Hepatic stellate cell (primary cell): ENCODE measurements at places on chromosomes 5 and 9.
A peak's percentile ranks its signal among the peaks of the same experiment; 100 is the strongest.

DNA sequence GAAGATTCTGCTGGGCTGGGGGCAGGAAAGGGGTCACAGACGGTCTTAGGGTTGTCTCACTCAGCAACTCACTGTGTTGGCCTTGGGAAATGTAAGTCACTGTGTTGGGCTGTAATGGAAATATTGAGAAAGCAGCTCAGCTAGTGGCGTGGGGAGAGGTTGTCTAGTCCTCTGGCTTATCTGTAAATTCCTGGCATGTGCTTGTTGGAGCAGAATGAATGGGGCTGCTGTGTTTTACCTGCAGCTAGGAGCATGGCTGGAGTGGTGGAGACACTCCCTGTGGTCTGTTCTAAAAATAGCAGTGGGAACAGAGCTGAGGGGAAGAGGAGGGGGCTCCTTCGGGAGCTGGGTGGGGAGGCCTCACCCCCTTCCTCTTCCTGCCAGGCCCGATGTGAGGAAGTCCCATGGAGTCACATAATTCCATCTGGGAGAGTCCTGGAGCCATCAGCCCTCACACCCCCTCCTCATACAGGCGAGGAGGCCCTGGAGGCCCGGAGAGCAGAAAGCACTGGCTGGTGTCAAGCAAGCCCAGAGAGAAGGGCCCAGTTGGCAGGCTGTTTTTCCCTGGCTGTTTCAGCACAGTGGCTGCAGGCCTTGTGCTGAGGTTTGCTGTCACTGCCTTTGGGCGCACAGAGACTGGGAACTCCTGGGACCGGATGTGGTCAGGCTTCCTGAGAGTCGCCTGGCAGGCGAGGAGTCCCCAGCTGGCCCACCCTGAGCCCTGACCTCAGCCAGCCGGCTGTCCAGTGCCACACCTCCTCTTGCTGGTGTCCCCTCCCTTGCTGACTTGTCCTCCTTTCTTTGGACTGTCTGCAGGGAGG, 84.9 kb downstream of the RGS3 start:
- peak; percentile 69 for DNase-seq

GRCh38 chr5:76283670-76284069, 119.4 kb upstream of the IQGAP2 start:
- DNase-seq = no peak

DNA sequence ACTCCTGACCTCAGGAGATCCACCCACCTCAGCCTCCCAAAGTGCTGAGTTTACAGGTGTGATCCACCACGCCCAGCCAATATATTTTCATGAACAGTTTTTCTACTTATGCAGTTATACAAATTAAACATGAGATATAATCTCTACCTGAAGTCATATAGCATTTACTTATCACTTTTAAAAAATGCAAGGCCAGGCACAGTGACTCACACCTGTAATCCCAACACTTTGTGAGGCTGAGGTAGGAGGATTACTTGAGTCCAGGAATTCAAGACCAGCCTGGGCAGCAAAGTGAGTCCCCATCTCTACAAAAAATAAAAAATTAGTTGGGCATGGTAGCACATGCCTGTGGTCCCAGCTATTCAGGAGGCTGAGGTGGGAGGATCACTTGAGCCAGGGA, 164.7 kb upstream of the LHFPL2 start:
- no peak for DNase-seq

DNA sequence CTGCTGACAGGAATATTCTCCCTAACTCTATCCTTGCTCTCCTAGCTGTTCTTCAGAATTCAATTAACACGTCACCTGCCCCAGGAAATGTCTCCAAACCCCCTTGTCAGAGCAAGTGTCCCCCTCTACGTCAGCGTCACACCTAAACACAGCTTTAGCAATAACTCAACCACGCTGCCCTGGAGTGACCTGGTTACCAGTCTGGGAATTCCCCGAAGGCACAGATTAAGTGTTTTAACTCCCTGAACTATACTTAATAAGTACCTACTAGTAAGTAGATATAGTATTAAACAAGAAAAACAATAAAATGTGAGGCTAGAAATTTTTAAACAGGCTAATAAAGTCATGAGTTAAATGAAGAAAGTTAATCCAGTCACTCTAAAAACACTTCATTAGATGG, 78.4 kb downstream of the FANCC start:
- no peak for DNase-seq

DNA sequence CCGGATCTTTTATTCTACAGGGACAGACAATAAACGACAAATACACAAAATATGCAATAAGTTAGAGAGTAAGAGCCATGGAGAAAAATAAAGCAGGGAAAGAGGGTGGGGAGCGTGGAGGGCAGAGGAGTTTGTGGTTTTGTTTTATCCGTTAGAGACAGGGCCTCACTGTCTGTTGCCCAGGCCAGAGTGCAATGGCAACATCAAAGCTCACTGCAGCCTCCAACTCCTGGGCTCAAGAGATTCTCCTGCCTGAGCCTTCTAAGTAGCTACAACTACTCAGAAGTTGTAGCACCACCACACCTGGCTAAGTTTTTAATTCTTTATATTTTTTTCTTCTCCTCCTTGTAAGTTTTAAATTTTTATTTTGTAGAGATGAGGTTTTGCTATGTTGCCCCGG, 54.5 kb upstream of the CTNNA1 start:
- no peak for DNase-seq

DNA sequence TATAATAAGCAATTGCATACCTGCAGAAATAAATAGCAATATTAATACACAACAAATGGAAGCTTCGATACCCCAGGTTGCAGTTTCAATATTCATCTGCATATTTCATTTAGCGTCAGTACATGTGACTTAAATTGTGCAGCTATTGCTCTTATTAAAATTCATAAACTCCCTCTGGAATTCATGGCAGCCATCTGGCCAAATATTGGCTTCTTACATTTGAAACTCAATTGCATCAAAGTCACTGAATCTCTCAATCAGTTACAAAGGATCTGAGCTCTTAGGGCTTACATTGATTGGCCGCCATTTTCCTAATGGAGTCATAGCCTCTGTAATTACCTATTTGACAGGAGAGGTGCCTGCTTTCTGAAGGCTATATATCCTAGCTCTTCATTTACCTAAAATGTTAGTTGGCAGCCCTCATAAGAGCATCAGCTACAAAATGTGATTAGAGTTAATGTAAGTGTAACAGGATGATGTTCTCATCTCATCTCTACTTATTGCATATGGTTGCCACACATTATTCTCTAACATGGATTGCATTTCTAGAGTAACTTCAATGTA, 453.5 kb downstream of the CAAP1 start:
- no peak for DNase-seq

GRCh38 chr5:142958944-142959682, 188.9 kb downstream of the ARHGAP26 start:
- DNase-seq = no peak

GRCh38 chr9:134230942-134231325, 66.6 kb upstream of the RNU6ATAC start:
- no peak for DNase-seq

GRCh38 chr5:114449860-114450421, 88.1 kb downstream of the KCNN2 start:
- DNase-seq = peak; percentile 54

DNA sequence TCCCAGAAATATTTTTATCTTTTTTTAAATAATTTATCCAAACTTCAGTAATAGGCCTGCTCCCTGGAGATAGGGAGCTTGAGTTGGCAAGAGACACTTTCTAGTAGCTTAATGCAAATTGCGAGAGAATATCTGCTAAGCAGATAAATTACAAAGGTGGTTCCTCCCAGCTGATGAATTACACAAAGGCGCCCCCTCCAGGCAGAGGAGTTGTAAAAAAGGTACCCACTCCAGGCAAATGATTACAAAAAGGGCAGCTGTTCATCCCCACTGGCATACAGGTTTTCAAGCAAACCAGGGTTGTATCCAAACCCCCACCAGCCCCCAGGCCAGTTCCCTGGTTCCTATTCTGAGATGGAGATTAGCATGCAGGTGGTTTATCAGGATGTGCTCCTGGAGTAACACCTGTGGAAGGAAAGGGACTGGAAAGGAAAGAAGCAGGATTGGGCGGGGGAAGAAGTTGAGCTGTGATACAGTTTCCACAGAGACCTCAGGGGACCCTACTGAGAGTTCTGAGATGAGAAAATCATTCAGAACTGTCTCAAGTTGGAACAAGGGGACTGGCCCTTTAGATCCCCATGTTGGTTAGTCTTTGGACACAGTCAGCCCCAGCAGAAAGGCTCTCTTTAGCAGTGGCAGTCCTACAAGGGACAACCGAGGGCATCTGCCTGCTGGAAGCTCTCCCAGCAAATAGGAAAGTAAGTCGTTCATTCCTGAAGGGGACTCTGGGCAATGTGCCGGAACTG, 25.5 kb downstream of the ESM1 start:
- DNase-seq = no peak

DNA sequence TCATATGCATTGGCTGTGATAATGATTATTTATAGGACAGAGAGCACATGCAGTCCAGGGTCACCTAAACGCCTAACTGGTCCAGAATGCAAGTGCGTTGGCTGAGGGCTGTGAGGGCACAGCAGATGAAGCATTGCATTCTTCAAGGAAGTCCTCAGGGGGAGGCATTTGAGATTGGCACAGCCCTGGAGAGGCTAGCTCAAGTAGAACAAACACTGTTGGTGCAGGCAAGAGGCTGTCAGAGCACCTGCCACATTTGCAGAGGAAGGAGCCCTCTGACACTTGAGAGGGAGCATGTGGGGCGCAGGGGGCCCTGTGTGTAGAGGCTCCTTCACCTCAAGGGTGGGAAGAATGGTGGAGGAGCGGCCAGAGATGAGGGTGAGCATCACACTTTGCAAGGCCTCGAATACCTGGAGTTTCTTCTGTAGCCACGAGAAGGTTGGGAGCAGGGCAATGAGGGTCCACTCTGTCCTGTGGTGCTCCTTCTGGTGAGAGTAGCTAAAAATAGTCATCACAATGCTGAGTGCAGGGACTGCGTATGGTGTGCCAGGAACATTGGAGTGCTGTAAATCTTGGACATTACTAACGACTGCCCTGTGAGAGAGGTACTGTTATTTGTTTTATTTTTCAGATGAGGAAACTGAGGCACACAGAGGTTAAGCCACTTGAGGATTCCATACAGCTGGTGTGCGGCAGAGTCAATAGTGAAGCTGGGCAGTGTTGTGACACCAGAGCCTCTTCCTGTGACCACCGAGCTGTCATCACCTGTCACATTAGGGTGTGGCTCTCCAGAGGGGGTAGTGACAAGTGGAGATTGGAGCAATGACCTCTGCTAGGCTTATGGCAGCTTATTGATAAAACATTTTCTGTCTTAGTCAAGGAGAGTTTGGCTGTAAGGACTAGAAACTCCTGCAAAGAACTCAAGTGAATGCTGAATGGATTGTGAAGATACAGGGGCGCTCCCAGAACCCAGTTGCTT, 100.2 kb downstream of the PIP5K1B start:
- DNase-seq = no peak

GRCh38 chr9:110049699-110050450, 158.1 kb downstream of the C9orf152 start:
- DNase-seq = no peak

DNA sequence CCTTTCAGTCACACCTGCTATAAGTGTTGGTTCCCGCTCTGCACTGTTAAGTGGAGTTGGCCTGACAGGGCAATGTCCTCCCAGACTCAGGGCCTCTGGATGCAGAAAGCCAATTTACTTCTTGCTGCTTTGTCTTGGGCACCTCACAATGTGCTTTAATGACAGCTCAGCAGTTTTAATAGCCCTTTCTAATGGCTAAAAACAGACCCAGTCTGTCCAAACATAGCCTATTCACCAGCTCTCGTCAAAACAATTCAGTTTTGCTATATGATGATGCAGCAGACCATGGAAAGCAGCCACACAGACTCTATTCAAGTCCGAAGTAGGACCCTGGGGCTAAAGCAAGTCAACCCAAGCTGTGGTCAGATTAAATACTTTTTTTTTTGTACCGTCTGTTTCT, 529.1 kb upstream of the SEMA6A start:
- DNase-seq = no peak

DNA sequence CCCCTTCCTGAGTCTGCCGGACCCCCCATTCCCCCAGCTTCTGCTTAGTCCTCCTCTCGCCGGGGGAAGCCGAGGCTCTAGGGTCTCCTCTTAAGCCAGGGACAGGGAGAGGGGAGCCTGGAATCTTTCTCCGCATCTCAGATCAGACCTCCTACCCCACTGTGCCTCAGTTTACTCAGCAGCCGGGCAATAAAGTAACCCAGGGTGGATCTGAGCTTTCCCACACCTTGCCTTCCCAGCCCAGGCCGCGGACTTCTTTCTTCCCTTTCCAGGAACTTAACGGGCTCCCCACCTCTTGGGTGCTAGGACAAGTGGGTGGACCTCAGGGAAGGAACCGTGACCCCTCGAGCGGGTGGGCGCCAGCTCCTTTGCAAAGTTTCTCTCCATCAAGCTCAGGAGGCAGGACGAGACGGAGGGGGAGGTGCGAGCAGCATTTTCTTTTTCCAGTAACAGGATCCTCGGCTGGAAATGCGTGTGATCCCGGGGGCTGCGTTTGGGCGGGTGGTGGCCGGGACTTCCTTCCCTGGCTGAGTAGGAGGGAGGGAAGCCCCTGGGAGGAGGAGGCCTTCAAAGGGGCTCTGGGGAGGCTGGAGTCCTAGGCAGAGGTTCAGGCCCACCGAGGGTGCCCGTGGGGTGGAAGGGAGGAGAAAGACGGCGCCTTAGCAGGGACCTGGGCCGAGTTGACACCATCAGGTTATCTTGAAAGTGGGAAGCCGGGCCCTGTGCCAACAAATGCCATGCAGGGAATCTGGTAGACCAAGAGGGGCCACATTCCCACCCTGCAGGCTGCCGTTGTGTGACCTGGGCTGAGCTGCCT, 795 bp downstream of the DAB2IP start:
- DNase-seq = no peak

DNA sequence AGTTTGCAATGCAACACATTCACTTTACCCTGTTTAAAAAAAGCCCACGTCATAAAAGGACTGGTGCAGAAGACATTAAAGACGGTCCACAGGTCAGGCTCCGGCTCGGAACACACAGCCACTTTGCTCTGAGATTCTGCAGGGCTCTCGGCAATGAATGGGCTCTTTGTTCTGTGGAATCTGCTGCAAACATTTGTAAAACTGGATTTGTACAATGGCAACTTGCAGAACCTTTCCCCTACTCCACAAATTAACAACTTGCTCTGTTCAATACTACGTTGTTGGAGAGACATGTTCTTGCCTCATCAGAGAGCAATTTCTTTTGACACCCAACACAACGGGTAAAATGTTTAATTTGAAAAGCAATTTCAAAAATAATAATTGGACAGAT, 13.0 kb upstream of the NR5A1 start:
- DNase-seq = no peak

- DNase-seq = peak; percentile 61
Measured at GRCh38 chr9:137218754-137219271, 3.2 kb downstream of the RNF208 start.

- DNase-seq = no peak
Measured at GRCh38 chr9:109560470-109561132, 62.5 kb upstream of the PTPN3 start.

GRCh38 chr5:167286891-167287290, 1004.6 kb upstream of the WWC1 start:
- no peak for DNase-seq

GRCh38 chr9:106890608-106891007, 27.6 kb downstream of the ZNF462 start:
- DNase-seq = no peak

GRCh38 chr9:93869863-93870262, 85.3 kb downstream of the BARX1 start:
- no peak for DNase-seq

- DNase-seq = no peak
Measured at GRCh38 chr5:40826489-40827187, 8.4 kb downstream of the RPL37 start.

GRCh38 chr5:42753099-42753498, 3.5 kb upstream of the CCDC152 start:
- DNase-seq = no peak

- peak; percentile 59 for DNase-seq
Measured at GRCh38 chr5:175246242-175246888, 197.6 kb downstream of the DRD1 start.
